GOT3 (cell line): ENCODE measurements at places on chromosomes 7 and 10.

GRCh38 chr7:64945503-64946175, 42.6 kb downstream of the ZNF273 start:
- DNase-seq: no peak

DNA sequence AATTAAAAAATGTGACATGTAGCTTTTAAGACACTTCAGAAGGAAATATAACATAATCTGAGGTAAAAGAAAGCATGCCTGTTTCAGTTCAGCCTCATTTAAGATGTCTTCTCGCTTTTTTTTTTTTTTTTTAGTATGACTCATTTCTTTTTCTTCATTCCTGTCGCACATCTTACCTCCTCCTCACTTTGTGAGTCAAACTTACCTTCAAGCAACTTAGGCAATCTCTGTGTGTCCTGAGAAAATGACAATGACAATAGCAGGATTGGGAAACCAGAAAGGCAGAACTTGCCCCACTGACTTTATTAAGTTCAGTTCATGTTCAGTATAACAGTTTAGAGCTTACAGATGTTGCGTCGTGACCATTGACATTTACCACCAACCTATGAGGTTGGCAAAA, 7.7 kb downstream of the PTN start:
- DNase-seq: no peak

GRCh38 chr7:40899636-40900507, 765.1 kb downstream of the SUGCT start:
- no peak for DNase-seq

DNA sequence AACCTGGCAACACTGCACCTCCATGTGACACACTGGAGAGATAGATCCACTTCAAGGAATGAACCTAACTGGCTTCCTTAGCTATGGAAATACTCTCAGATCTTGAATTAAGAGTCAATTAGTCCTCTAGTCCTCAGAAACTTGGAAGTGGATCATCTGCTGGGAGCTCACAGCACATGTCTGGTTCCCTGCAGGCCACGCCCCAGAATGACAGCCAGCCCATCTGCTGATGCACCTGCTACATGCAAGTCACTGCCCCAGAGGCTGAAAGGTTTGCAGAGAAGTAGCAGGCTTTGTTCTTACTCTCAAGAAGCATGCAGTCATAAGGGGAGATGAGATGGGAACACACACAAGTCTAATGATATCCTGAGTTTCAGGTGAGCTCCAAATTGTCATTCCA, 275.9 kb downstream of the SKAP2 start:
- no peak for DNase-seq

DNA sequence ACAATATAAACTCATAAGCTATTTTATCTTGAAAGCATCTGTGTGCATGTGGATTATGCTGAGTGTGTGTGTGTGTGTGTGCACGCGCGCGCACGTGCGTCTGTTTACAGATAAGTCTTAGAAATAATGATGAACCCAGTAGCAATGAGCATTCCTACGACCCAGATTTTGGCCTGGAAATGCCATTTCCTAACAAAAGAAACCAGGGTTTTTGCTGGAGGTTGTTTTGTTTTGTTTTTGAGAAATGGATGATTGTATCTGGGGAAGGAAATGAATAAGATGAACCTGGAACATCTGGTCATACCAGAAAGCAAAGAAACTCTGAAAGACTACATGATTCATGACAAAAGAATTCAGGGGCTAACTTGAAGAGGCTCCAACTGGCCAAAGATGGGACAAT, 22.1 kb upstream of the LMOD2 start:
- DNase-seq: no peak

- no peak for DNase-seq
Observed at GRCh38 chr10:69356187-69356586, 60.5 kb downstream of the TACR2 start.

GRCh38 chr7:131327049-131327625, 539 bp upstream of the MKLN1 start:
- DNase-seq: no peak

GRCh38 chr10:12687996-12688395, 313.5 kb downstream of the CCDC3 start:
- DNase-seq: no peak

DNA sequence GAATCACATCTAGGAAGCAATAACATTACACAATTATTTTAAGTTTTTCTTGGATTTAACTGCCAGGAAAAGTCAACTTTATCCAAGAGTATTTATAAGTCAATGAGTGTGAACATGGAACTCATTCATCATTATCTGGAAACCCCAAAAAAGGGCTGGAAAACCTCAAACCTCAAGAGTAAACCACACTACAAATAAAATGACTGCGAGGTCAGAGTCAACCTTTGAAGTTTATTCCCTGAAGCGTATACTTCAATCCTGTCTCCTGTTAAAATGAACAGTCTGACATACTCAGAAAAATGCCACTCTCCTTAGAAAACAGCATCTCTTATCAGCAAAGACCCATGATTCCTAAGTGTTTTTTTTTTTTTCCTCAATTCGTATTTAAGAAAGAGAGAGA, 86.5 kb downstream of the RELN start:
- no peak for DNase-seq

- no peak for DNase-seq
Observed at GRCh38 chr7:2792856-2793487, 51.1 kb downstream of the GNA12 start.

DNA sequence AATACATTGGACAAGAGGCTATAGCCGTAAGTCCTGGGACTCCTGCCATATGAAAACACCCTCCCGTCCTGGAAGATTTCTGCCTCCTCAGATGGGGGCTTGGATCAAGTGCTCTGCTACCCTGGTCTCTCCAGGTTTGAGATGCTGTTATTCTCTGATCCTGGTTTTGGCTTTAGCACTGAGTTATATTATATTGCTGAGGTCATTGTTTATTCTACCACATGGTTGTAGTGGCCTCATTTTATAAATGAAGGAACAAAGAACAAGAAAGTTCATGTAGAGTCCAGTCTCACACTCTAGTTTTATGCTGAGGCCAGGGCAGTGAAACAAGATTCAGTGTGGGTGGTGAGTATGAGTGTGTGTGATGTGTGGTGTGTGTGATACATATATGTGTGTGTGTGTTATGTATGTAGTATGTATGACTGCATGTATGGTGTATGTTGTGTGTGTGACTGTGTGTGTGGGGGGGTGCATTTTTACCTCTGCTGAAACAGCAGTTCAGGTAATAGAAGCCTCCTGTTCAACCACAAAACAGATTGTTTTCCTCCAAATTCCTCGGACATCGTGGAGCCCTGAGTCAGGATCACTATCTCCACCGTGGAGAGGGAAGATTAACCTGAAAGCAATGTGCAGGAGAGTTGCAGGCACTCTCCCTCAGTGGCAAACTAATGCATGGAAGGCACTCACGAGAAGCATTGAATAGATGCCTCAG, 80.7 kb downstream of the C7orf25 start:
- DNase-seq: no peak

DNA sequence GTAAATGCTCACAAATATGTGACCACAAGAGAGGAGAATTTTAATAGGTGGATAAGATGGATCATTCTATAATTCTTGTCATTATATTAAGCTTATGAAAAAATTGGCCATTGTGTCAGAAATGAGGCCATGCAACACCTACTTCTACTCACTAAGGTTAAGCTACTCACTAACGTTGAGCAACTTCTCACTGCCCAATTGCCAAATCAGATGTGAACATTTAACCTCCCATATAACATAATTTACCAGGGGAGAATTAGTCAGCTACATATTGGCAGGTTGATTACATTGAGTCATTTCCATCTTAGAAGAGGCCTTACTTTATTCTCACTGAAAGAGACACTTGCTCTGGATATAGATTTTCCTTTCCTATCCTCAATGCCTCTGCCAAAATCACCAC, 211.2 kb upstream of the DGKB start:
- DNase-seq: no peak

GRCh38 chr7:39536951-39537350, 29.3 kb upstream of the YAE1 start:
- no peak for DNase-seq

- DNase-seq: no peak
Observed at GRCh38 chr10:24556126-24556749, 167.4 kb downstream of the ARHGAP21 start.

- DNase-seq: no peak
Observed at GRCh38 chr7:342681-343216, 52.8 kb downstream of the FOXL3 start.

DNA sequence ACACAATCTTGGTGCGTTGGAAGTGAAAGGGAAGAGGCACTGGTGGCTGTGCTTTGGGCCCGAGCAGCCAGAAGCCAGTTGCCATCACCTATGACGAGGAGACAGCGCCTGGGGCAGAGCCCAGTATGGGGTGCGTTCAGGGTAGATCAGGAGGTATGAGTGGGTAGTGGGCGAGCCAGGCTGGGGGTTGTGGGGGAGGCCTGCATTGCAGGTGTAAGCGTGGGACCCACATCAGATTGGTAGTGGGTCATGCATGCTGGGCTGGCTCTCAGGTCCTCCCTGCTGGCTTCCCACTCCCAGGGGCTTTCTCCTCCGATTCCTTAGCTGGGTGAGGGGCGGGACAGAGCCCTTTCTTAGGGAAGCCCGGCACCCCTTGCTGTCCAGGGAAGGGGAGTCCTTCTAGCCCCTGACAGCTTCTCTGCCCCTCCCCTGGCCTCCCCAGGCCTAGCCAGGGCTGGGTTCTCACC, 445 bp upstream of the PVRIG start:
- no peak for DNase-seq

DNA sequence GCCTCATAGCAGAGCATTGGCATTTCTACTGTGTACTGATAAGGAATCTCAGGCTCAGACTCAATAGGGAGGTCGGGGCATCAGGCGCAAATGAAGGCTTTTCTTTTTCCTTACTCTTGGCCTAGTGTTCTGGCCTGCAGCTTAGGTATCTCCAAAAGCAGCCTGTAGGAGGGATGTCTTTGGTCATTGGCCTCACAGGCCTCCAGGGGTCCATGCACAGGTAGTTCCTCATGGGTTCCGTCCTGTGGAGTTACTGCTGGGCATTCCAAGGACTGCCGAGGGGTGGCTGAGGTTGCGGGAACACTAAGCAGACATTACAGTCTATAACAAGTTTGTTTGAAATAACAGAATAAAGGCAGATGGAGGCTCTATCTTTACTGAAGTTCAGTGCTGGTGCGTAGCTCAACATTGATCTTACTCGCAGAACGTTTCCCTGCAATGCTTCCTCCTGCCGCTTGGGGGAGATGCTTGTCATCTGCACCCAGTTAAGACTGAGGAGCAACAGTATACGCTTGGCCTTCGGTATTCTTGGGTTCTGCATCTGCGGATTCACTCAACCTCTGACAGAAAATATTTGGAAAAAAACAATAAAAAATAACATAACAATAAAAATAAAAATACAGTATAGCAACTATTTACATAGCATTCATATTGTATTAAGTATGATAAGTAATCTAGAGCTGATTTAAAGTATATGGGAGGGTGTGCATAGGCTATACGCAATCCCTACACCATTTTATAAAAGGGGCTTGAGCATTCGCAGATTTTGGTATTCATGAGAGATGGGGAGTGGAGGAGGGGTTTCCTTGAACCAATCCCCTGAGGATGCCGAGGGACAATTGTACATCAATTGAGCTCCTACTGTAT, 58.9 kb downstream of the SH2D4B start:
- no peak for DNase-seq

GRCh38 chr7:127154958-127155357, 97.8 kb downstream of the GRM8 start:
- DNase-seq: no peak

DNA sequence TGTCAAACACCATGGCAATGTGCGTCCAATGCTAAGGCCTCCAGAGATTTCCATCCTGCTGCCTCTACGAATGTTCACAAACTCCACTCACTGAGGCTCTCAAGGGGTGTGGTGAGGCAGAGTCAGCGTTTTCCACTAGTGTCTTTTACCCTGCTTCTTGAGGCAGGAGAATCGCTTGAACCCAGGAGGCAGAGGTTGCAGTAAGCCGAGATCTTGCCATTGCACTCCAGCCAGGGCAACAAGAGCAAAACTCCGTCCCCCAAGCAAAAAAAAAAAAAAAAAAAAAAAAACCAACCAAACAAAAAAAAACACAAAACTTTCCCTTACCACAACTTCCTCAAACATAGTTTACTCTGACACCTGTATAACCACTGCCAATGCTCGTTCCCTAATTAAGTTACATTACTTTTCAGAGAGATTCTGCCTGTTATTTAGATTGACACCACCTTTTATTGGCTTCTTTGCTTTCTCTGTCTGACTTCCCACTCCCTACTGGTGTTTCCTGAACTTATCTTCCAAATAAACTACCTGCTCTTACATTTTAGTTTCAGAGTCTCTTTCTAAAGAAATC, 102.1 kb upstream of the ZNF746 start:
- no peak for DNase-seq

DNA sequence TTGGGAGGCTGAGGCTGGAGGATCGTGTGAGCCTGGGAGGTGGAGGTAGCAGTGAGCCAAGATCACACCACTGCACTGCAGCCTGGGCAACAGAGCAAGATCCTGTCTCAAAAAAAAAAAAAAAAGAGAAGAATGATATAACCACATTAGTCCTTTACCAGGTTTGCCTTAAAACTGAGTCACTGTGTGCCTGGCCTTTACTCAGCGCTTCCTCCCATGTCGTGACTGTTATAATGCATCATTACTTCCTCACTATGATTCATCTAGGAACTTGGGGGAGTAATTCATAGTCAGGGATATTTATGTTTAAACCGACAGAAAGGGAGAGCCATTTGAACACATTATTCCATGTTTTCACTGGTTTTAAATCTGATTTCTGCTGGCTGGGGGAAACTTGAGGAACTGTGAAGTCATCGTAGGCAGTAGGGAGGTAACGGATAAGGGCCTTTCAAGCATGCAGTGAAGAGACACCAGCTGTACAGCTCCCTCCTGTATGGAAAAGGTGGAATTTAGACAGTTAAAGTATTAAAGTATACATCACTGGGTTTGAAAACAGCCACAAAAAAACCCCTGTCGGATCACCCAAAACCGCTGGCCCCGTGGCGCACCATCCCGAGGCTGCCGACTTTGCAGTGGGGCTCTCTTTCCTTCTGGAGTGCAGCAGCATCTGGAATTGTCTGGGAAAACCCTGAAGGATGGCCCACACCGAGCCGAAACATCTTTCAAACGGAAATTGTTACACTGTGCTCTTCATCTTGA, 119.8 kb downstream of the NKX6-2 start:
- DNase-seq: no peak

GRCh38 chr10:60644436-60645130, 133.7 kb upstream of the CDK1 start:
- DNase-seq: no peak
